D721Med (cell line): ENCODE measurements at places on chromosomes 7 and 10.

DNA sequence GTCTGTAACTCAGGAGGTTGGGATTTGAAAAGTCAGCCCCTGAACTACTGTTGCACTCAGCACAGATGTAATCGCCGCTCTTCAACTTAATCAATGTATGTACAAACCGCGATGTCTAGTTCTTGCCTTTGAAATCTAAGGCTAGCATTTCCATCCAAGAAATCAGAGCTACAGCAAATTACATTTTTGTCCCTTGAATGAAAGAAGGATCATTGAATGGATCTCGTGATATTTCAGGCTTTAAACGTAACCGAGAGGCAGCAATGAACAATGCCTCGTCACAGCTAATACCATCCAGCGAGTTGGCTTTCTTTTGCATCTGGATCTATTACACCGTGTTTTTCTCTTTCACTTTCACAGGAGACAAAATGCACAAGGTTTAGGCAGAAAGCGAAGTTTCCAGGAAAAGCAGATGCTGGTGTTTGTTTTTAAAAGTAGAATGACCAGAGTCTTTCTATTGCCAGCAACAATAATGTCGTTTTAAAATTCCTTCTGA, 5.5 kb downstream of the SKIDA1 start:
- DNase-seq = no peak

DNA sequence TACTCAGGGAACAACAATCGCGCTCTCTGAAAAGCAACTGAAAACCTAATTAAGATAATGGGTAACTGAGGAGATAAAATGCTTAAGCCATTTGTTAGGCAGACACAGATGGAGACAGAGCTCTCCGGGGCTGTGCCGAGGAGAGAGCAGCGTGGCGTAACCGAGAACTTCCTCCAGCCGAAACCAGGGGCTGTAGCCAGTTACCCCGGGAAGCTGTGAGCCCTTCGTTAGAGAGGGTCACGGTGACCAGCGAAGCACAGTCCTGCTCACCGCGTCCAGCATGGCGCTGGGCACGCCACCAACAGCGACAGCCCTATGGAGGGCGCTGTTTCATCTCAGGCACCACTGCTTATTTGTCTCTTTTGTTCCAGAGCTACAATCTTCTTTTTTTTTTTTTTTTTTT, 16.1 kb downstream of the PAPOLB start:
- DNase-seq = peak; percentile 90

GRCh38 chr10:72308320-72308987, 34.7 kb downstream of the DDIT4 start:
- no peak for DNase-seq

GRCh38 chr7:66505531-66506451, 122.9 kb upstream of the KCTD7 start:
- no peak for DNase-seq

GRCh38 chr10:19498393-19499290, 317.6 kb upstream of the PLXDC2 start:
- DNase-seq = no peak

- DNase-seq = no peak
Observed at GRCh38 chr7:5213286-5213645, 23.2 kb downstream of the WIPI2 start.

DNA sequence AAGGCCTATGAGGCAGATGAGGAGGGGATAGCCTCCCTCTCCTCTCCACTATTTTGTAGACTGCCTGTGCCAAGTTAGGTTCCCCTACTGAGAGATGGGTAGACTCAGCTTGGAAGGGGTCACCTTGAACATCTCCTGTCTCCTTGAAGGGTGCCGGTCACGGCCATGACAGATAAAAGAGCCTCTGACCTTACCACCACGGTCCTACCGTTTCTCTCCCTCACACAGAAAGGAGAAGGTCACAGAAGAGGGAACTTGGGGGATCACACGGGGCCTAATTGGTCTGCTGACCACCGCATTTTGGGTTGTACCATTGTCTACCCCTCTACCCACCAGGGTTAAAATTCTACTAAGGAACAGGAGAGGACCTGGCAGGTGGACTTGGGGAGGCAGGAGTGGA, 17.0 kb downstream of the PRSS2 start:
- no peak for DNase-seq

DNA sequence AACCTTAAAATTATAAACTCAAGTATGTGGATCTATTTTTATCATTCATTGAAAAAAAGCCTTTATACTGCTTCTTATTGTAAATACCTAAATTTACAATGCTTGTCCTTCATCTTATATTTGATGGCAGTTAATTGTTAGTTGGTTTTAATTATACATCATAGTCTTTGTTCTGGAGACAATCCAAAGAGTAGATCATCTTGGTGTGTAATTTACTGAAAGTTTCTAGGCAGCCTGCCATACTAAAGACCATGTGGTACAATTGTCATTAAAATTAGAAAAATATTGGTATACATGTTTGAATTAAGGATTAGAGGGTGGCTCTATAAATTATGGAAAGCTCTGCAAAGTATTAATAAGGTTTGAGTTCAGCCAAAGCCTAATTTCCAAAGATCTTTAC, 231.4 kb downstream of the KCND2 start:
- no peak for DNase-seq

DNA sequence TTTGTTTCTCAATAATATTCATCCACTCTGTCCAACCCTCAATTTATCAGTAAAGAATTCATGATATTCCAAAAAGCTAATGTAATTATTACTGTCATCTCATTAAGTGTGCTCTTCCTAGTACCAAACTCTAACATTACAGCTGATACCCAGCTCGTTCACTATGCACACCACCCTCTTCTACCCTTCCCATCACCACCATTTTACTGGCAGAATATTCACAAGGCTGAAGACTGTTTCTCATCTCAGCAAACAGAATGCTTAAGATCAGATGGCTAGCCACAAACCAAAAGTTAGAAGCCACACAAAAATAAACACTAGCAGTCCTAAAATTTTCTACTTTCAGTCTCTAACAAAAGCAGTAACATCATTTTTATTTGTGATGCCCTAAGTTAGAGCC, 121.5 kb downstream of the SRPK2 start:
- no peak for DNase-seq

GRCh38 chr10:6563075-6563474, 17.0 kb downstream of the PRKCQ start:
- no peak for DNase-seq

- DNase-seq = no peak
Observed at GRCh38 chr10:6399231-6399741, 180.8 kb downstream of the PRKCQ start.

GRCh38 chr10:120473593-120473992, 16.6 kb downstream of the PLPP4 start:
- DNase-seq = no peak

DNA sequence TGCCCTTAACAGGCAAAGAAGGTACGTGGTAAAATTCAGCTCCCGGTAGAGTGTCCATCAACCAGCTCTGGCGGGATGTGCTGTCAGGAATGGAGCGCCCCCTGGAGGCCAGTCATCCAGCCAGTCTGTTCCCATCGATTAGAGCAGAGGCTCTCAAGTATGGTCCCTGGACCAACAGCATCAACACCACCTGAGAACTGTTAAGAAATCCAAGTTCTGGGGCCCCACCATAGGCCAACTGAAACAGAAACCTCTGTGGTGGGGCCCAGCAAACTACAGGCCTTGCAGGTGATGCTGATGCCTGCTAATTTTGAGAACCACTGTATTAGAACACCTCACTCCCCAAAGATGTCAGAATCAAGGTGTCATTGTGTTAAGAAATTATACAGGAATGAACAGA, 109.2 kb downstream of the DPY19L1 start:
- DNase-seq = no peak

DNA sequence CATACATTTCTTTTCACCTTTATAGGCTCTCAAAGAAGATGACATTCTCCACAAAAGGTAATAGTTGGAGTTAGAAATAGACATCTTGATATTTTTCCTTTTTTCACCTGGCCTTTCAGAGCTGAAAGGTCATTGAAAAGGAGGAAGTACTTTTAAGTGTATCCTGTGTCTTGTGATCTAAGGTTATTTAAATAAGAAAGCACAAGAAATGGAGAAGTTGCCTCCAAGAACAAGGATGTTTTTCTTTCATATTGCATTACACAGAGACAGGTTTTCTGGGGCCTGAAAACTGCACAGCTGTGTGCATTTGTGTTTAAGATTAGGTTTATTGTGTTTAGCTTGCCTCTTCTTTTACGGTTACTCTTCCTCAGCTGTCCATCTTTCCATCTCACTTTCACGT, 103.4 kb upstream of the SEMA3D start:
- DNase-seq = no peak

GRCh38 chr10:116848944-116849247, 403 bp upstream of the ENO4 start:
- DNase-seq = no peak

DNA sequence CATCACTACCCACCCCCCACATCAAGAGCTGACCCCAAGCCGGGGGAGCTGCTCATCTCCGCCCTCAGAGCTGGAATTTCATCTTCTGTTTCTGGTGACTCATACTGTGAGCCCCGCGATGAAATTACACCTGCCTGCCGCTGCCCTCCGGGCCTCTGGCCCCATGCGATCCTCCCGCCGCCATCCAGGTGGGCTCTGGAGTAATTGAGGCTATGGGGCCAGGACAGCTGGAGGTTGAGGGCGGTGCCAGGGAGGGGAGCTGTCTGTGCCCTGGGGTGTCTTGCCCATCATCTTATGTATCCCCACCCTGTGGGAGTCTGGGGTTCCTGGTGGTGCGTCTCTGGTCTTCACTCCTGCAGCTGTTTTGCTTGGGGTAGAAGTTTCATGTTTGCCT, 9.0 kb downstream of the GTF2IRD1 start:
- DNase-seq = no peak

- no peak for DNase-seq
Observed at GRCh38 chr10:326350-326749, 191.1 kb downstream of the ZMYND11 start.

- no peak for DNase-seq
Observed at GRCh38 chr7:151806204-151806603, 70.7 kb downstream of the PRKAG2 start.

DNA sequence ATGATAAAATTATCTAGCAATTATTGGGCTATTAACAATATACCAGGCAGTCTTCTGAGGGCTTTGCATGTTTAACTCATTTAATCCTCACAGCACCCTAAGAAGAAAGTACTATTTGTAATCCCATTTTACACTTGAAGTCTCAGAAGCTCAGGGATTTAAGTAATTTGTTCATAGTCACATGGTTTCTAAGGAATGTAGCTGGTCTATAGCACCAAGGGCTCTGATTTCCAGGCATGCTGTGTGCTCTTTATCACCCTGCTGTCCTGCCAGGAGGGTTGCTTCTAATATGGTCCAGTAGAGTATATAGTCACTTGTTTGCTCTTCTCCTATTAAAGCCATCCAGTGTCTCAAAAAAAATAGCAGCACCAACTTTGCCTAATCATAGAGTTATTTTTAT, 417.2 kb downstream of the PLXDC2 start:
- DNase-seq = no peak

DNA sequence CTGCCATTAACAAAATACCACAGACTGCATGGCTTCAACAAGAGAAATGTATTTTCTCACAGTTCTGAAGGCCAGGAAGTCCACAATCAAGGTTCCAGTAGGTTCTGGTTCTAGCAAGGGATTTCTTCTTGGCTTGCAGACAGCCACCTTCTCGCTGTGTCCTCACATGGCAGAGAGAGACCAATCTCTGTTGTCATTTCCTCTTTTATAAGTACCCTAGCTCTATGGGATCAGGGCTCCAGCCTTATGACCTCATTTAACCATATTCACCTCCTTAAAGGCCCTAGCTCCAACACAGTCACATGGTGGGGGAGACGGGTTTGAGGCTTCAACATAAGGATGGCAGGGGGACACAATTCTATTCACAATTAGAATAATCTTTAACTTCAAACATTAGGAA, 23.6 kb downstream of the ABI1 start:
- no peak for DNase-seq

GRCh38 chr10:93058139-93058538, 2.5 kb upstream of the CYP26C1 start:
- no peak for DNase-seq

DNA sequence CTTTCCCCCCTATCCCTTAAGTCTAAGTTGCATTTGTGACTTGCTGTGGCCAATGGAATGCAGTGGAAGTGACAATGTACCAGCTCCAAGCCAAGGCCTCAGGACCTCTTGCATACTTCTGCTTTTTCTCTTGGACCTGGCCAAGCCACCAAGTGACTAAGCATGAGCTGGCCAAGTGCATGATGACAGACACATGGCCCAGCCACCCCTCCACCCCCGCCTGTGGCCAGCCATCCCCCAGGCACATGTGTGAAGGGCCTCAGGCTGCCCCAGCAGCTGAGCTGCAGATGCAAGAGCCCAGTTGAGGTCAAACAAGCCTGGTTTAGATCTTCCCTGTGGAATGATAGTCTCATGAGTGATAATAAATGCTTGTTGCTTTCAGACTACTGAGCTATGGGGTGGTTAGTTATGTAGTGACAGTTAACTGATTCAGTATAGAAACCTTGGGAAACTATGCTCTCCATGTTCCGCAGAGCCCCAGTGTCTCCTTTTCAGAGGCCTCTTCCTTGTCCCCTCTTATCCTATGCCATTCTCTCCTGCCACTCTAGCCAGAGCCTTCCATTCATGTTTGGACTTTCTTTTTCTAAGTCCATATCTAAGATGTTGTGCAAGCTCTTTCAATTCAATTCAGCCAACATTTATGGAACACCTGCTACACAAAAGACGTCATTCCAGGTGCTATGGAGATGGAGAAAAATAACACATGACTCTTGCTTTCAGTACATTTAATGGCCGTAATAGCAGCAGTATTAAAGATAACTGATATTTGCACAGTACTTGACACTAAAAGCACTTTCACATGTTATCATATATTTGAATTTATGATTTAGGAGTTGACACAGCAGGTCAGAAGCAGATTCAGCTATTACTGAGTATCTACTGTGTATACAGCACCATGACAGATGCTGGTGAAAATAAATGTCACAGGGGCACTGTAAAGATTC, 55.5 kb upstream of the LOXL4 start:
- DNase-seq = no peak

GRCh38 chr7:23136216-23136615, 30.6 kb downstream of the KLHL7 start:
- no peak for DNase-seq

DNA sequence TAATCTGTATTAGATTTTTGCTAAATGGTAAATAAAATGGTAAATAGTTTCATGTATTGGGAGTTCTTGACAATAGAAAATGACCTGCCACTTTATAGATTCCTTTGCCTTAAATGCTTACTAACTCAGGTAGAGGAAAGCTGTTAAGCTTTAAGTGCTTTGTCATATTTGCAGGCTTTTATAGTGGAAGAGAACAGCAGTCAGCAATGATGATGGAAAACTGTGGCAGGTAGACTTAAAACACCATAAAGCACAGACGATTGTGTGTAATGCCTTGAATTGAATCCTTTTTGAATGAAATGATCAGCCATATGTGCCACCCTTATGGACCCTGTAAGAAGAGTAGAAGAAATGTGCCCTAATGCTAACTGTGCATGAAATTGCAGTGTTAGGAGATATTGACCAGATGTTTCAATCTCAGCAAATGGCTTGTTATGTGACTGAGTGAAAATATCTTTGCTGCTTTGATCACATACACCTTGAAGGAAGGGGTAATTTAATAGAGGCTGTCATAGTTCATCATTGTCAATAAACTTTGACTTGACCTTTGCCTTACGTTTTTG, 230.4 kb downstream of the ADK start:
- no peak for DNase-seq
